ENCODE measurements at places on chromosomes 11 and 22.
A peak's percentile ranks its signal among the peaks of the same experiment; 100 is the strongest.

- no peak for DNase-seq
These were observed 504.6 kb downstream of the BRD1 start for GRCh38 chr22:49322861-49323622.

DNA sequence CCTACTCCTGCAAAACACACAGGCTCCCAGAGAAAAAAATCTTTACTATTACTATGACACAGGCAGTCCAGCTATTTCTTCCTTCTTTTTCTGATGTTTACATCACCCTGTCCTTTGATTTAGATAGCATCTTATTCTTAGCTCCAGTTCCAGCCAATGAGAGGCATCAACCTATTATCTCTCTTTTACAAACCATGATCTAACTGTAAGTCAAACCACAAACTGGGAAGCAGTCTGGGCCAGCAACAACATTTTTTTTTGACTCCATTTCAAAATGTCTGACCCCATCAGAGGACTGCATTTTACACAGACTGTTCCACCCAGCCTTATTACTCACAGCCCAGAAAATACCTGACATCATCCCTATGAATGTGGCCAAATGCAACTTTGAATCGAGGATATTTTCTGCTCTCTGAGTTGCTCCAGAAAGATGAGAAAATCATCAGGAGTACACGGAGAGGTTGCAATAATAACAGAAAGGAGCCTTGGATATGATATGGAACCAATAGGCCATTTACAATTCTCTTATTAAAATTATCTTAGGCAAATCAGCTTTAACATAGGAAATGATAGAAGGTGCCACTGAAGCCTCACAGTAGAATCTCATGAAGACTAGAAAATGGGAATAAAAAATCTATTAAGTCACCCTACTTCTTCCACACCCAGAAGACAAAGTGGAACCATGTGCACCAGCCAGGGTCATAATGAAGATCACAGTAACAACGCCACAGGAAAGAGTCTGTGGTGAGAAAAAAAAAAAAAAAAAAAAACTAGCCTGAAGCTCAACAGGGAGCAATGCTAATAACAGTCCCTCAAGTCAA, 21.2 kb downstream of the TBRG1 start:
- DNase-seq = peak; percentile 90

- no peak for DNase-seq
These were observed 9.5 kb downstream of the OR5P2 start for GRCh38 chr11:7787239-7787638.

- DNase-seq = no peak
These were observed 24.1 kb upstream of the CHKA start for GRCh38 chr11:68145120-68145866.

DNA sequence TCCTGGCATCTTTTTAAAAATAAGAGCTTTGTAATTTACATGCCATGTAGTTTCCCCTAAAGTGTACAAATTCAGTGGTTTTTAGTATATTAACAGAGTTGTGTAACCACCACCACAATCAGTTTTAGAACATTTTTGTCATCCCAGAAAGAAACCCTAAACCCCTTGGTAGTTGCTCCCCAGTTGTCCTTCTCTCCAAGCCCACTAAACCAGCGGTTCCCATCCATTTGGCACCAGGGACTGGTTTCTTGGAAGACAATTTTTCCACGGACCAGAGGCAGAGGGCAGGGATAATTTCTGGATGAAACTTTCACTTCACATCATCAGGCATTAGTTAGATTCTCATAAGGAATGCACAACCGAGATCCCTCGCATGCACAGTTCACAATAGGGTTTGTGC, 22.6 kb downstream of the CABIN1 start:
- no peak for DNase-seq

- peak; percentile 31 for DNase-seq
These were observed 2.2 kb upstream of the VWCE start for GRCh38 chr11:61297341-61297740.

- DNase-seq = no peak
These were observed 107.5 kb downstream of the NXPE2 start for GRCh38 chr11:114785820-114786219.
